ENCODE measurements at places on chromosomes 12 and 14.

- DNase-seq, result no peak
Observed at GRCh38 chr12:113333877-113334785, 778 bp downstream of the SLC8B1 start.

DNA sequence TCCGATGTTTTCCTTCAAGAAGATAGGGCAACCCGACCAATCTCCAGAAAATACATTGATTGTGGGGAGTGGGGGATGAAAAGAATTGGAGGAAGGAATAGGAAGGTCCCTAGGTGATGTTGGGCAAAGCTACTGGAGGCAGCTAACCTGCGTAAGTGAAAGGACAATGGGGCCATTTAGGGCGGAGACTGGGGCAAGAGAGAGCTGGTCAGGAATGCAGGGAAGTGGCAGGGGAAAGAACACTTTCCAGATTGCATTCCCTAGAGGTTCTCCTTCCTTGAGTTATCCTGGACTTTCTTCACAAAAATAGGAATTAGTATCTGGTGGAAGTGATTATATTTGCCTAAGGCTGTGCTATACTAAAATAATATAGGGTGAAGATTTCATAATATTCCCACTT, 151.8 kb upstream of the HMGA2 start:
- no peak for DNase-seq

GRCh38 chr12:52628841-52629240, 10.5 kb upstream of the KRT73 start:
- no peak for DNase-seq

GRCh38 chr14:64930085-64930843, 12.3 kb downstream of the GPX2 start:
- no peak for DNase-seq

DNA sequence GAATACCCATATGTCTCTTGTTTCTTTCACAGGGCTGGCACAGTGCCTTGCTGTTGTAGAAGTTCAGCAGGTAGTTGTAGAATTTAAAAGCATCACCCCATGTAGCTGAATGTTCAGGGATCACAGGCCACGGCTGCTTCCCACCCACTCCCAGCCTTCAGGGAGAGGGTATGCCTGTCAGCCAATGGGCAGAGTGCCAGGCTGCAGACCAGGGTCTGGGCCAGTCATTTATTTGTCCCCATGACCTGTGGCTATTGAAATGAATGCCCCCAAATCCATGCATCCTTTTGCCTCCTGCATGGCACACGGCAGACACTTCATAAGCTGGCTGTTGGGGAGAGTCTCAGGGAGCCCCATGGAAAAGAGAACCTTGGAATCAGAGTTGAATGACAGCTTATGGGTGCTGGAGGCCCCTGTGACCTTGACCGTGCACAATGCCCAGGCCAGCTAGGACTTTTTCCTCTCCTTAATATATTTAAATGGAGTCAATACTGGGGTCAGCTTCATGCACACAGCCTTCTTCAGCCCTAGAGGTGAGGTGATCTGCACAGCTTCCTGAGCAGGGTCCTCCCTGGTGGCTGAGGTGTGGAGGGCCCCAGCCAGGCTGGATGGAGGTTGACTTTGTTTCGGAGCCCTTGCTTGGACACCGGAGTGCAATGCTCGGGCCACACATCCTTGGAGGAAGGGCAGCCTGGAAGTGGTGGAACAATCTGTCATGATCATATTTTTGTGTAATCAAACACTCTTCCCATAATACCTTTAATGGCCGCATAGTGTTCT, 45.3 kb downstream of the PRMT8 start:
- no peak for DNase-seq

- DNase-seq, result no peak
Observed at GRCh38 chr12:68667896-68668295, 18.9 kb upstream of the NUP107 start.

- DNase-seq, result peak; percentile 42
Observed at GRCh38 chr12:52873832-52874572, 25.2 kb upstream of the KRT78 start.

DNA sequence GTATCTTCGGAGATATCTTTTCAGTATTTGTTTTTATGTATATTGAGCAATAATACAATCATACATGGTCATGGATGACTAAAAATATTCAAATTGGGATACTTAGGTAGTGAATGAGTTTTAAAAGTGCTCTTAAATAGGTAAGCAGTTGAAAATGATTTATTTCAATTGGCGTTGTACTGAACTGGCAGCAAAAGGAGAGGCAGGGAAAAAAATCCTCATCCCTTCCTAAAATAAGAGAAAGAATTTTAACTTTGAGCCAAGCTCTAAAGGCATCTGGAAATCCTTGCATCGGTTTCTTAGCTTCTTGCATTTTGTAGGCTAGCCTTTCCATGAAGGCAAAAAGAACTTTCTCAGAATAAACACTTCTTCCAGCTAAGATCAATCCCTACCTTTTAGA, 125.2 kb downstream of the MGST1 start:
- no peak for DNase-seq

DNA sequence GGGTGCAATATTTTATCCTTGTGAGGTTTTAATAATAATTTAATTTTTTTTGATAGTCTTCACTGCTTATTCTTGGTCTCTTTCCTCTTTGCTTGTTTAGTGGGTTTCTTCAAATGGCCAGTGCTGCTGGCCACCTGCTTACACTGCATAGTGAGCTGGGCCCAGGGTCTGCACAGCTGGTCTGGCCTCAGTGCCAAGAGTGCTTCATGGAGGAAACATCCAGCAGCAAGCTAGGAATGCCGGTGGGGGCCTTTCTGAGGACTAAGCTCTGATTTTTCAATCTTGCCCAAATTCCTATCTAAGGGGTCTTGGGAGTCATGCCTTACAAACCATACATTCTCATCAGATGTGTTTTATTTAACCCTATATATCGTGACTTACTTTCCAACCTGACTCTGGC, 13.3 kb upstream of the BDKRB2 start:
- no peak for DNase-seq
